ENCODE measurements at places on chromosomes 7 and 10.

GRCh38 chr10:19835952-19836351, 19.7 kb downstream of the PLXDC2 start:
- no peak for DNase-seq

- DNase-seq: no peak
These were observed 15.8 kb downstream of the EZH2 start for GRCh38 chr7:148868378-148868674.

GRCh38 chr7:50212666-50213621, 91.6 kb upstream of the IKZF1 start:
- no peak for DNase-seq

DNA sequence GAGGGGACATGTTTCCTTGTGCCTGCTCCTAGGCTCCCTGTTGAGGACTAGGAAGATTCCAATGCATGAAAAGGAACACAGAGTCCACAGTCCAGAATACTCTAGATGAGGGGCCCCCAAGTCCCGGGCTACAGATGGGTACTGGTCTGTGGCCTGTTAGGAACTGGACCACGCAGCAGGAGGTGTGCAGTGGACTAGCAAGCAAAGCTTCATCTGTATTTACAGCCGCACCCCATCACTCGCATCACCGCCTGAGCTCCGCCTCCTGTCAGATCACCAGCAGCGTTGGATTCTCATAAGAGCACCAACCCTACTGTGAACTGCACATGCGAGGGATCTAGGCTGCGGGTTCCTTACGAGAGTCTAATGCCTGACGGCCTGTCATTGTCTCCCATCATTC, 233.0 kb upstream of the MKLN1 start:
- DNase-seq: no peak

GRCh38 chr10:123571978-123572377, 94.2 kb upstream of the GPR26 start:
- no peak for DNase-seq

DNA sequence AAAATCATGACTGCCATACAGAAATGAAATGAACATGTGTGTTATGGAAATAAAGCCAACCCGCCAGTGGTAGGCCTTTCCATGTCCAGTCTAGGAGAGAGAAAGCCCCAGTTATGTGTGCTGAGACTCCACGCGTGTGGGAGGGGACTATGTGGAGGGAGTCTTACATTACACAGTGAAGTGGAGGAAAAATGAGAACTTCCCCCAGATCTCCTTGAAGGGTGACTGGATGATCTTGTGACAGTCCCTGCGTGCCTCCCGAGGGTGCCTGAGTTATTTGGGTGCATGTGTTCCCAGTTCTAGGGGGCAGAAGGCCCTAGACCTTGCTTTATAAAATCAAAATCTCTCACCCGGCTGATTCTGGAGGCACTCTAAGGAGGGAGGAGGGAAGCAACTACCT, 24.2 kb downstream of the UPP1 start:
- DNase-seq: no peak

GRCh38 chr10:33396279-33396678, 61.8 kb upstream of the NRP1 start:
- DNase-seq: no peak

DNA sequence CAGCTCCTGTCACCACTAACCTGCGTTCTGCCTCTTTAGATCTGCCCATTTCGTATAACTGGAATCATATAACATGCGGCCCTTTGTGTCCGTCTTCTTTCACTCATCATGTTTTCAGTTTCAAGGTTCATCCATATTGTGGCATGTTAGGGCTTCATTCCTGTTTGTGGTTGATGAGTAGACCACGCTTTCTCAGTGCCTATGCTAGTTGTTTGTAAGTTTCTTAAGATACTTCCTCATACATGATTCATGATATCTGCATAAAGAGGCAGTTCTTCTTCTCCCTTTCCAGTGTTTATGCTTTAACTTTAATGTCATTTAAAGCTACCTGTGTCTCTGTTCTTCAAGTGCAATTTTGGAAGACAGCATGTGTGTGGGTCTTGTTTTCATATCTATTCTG, 79.5 kb upstream of the FAM20C start:
- DNase-seq: no peak

GRCh38 chr10:96272316-96273280, 1.2 kb upstream of the BLNK start:
- DNase-seq: no peak

DNA sequence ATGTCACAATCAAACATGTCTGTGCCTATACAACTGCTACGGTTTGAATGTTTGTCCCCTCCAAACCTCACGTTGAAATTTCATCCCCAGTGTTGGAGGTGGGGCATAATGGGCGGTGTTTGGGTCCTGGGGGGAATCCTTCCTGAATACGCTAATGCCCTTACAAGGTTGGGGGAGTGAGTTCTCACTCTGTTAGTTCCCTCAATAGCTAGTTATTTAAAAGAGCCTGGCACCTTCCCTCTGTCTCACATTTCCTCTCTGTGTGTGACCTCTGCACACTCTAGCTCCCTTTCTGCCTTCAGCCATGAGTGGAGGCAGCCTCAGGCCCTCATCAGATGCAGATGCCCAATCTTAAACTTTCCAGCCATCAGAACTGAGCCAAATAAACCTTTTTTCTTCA, 129.5 kb downstream of the GRM8 start:
- no peak for DNase-seq

- DNase-seq: no peak
These were observed 169.2 kb downstream of the ZNF438 start for GRCh38 chr10:30862486-30862885.
